NB4 (cell line): ENCODE measurements at places on chromosomes 1 and 21.

DNA sequence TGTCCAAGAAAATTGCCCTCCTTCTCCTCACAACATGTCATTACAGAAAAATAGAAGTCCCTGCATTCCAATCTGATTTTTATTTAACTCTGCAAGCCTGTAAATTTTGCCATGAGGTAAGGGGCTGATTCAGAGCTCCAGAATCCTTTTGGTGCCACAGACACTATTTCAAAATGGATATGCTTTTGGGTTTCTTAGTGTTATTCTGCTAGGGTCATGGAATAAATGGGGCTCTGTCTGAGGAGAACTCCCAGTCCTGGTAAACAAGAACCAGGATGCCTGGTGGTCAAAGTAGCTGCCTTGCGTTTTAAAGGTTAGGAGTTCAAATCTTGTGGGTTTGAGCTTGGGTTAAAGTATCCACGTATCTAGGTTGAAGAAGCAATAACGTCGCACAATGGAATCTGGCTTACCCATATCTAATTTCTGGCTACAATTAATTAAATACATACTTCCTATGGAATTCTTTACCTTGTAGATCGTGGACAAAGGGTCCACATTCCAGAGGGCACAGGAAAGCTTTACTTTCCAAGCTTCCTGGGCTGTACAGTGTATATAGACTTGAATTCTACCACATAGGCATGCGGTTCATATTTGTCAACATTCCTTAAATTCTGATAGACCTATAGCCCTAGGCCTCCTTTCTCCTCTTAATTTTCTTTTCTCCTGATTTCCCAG, 98.0 kb upstream of the CDC42BPA start:
- no peak for DNase-seq

DNA sequence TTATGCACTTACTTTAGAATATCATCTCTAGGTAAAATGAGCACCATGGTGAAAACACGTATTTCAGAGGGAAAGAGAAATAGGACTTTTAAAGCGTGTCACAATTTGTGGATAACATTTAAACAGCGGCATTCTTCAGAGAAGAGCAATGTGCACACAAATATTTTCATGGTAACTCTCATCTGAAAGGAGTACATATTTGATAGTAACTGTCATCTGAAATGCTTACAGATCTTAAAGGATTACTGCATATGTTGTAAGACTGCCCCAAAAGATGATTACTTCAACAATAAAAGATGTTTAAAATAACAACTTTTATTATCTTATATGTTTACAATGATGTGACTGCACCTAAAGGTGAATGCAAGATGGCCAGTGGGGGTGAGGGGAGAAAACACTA, 408.8 kb downstream of the PLA2G4A start:
- no peak for DNase-seq

GRCh38 chr1:20476265-20477038, 9.6 kb downstream of the CAMK2N1 start:
- no peak for DNase-seq

GRCh38 chr1:187409341-187409740, 580.6 kb downstream of the PLA2G4A start:
- no peak for DNase-seq

DNA sequence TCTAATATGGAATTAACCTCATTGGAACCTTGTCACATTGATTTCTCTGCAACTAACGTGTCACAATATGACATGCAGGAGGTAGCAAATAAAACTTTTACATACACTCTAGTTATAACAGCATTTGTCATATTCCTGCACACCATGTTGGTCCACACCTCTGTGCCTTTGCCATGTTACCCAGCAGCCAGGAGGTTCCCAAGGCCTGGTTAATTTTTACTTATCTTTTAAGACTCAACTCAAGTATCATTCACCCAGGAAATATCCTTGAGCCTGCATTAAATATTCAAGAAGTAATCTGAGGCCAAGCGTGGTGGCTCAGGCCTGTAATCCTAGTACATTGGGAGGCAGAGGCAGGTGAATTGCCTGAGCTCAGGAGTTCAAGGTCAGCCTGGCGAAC, 447.2 kb upstream of the NR5A2 start:
- no peak for DNase-seq

GRCh38 chr1:209769171-209769904, 13.5 kb downstream of the TRAF3IP3 start:
- peak; percentile 93 for DNase-seq

DNA sequence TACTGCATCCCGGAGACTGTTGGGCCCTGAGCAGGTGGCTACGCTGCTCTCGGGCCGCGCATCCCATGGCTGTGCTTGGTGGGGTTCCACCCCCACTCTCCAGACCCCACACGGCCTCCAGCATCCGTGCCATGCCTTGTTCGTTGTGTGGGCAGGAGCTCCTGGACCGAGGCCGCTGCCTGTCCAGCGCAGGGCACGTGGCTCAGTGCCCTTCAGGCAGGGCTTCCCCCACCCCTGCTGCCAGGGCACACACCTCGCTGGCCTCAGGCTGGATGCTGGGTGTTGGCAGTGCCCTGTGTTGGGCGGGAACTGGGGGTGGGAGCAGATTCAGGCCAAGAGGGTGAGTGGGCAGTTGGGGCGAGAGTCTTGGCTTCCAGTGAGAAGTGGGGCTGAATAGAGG, 9.9 kb downstream of the PRKCZ start:
- no peak for DNase-seq
